K562 (cell line): ENCODE measurements at places on chromosomes 11 and 22. TPM values are rescaled to one million over a fixed set of nuclear protein-coding genes. Genes with fewer than 3 reads are reported as not detected.

GRCh38 chr22:40210818-40211217 is 33.1 kb downstream of the TNRC6B start:
- peaks cover 3% of the 10 kb centered on the region; the same call in 1 of the 2 replicates for H3K4me1 ChIP-seq
- 0 out of 3 replicates have a peak, but pooled peaks cover 1% of the 10 kb centered on the region for H3K36me3 ChIP-seq
- DNase-seq: no peak

DNA sequence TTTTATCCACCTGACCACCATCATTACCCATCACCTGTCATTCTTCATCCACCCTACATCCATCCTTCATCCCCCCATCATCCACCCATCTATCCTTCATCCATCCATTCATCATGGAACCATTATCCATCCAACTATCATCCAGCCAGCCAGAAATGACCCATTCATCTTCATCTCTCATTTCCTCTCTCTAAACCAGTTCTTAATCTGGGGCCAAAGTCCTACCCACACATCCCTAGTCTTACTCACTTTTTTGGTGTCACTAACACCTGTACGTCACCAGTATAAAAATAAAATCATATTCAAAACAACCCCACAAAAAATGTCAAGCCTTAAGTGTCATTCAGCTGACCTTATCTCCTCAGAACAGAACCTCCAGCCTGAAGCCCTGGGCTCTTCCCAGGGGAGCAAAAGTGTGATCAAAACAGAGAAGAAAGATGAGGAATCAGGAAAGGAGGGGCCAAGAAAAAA is 12.3 kb downstream of the SPI1 start:
- peak; percentile 70 for DNase-seq
- no peak overlapping the region for H3K4me3 ChIP-seq
- peaks cover 10% of the 10 kb centered on the region; the same call in 2 of the 3 replicates for H3K4me1 ChIP-seq
- H3K27me3 ChIP-seq: no peaks in the 10 kb centered on the region
- no peaks in the 10 kb centered on the region for H3K36me3 ChIP-seq

Gene USP35
- total RNA-seq: 3.8 and 4.1 TPM in 2 replicates

GRCh38 chr11:931385-931784 is 5.7 kb downstream of the AP2A2 start:
- H3K27ac ChIP-seq: no peak overlapping the region
- no peaks in the 10 kb centered on the region for H3K27me3 ChIP-seq
- no peak for DNase-seq
- no peak overlapping the region for H3K4me3 ChIP-seq

Gene WEE1
- 82.1 and 82.7 TPM in 2 replicates for total RNA-seq

- no peaks in the 10 kb centered on the region for H3K27me3 ChIP-seq
- H3K4me1 ChIP-seq: no peaks in the 10 kb centered on the region
- no peak overlapping the region for H3K27ac ChIP-seq
- no peaks in the 10 kb centered on the region for H3K36me3 ChIP-seq
Observed at GRCh38 chr11:104127828-104128227, 36.1 kb downstream of the PDGFD start.

DNA sequence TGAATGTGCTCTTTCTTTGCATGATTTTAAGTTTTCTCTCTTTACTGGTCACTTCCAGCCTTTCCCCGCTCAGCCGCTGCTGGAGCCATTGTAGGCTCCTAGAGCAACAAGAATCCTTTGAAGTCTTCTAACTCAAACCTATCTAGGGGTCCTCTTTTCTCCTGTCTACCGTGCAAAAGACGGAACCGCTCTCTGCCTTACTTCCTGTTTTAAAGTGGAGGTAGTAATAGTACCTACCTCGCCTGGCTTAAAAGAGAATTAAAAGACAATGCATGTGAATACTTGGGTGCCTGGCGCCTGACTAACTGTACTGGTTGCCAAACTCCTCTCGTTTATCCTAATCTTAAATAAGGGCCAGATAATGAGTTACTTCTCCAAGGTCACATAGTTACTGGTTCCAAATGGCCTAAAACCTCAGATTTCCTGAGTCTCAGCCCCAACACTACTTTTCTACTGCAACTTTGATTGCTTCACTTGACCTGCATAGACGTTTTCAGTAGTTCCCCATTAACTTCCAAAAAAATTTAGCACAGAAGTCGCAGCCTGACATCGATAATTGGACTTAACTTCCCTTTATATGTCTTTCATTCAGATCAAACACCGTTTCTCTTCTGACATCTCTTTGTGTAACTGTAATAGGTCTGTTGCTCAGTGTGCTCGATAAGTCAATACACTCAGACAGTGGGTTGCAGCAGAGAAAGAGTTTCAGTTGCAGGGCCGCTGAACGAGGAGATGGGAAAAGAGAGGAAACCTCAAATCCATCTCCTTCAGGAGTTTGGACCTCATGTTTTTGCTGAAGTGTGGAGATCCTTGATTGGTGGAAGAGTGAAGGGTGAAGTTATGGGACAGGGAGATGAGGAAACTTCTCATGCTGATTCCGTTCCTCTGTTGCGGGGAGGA is 891 bp downstream of the SAMM50 start:
- no peak for DNase-seq
- H3K27ac ChIP-seq: peak overlapping the region; percentile 75
- H3K4me3 ChIP-seq: peak overlapping the region; percentile 94
- no peaks in the 10 kb centered on the region for H3K27me3 ChIP-seq

Gene KRTAP5-8
- not detected in 2 replicates for total RNA-seq

DNA sequence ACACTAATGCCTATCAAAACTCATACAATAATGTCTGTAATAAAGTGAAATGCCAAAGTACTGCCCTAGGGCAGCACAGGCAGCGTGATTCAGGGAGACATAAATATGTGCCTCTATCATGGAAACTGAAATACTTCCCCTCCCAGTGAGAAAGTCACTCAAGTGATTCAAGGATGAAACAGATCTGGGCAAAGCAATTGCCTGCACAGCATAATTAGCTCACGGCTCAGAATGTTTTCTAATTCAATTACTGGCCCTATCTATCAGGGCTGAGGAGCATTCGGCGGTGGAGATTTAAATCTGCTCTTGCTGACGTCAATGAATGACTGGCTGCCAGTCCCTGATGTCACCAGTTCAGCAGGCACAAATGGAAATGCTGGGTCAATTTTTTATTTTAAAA is 27.7 kb upstream of the PPP2R1B start:
- peaks cover 4% of the 10 kb centered on the region; the same call in 1 of the 3 replicates for H3K36me3 ChIP-seq
- no peak overlapping the region for H3K4me3 ChIP-seq
- H3K27me3 ChIP-seq: no peaks in the 10 kb centered on the region
- H3K27ac ChIP-seq: no peak overlapping the region

GRCh38 chr11:44453871-44454270 is 111.6 kb upstream of the CD82 start:
- H3K4me1 ChIP-seq: no peaks in the 10 kb centered on the region
- no peak overlapping the region for H3K27ac ChIP-seq
- DNase-seq: no peak

DNA sequence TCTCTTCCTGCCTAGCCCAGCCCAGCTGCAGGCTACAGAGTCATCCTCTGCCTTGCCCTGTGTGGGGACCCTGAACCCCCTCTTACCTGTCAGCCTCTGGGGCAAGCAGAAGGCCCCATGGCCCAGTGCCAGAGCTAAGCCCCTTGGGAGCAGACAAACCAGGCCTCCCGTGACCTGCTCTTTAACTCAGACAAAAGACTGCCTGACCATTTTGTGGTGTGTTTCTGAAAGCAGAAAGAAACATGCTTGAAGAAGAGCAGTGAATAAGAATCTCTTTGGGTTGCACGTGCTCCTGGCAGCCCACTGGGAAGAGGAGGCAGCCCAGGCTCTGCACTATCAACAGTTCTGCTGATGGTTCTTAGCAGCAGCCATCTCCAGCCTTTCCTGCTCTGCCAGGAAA is 118.6 kb downstream of the GRIK4 start:
- no peaks in the 10 kb centered on the region for H3K36me3 ChIP-seq
- H3K27me3 ChIP-seq: peaks cover 27% of the 10 kb centered on the region
- H3K4me3 ChIP-seq: no peak overlapping the region
- no peak for DNase-seq
- no peaks in the 10 kb centered on the region for H3K4me1 ChIP-seq

DNA sequence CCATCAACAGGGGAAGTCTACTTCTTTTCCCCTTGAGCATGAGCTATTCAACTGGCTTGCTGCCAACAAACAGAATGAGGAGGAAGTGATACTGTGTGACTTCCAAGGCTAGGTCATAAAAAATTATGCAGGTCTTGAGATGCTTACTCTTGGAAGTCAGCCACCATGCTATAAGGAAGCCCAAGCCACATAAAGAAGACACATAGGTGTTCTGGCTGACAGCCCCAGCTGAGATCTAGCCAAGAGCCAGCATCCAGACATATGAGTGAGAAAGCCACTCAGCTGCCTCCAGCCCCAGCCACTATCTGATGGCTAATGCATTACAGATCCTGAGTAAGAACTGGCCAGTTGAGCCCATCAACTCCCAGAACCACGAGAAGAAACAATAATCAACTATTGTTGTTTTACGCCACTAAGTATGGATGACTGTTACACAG is 31.0 kb upstream of the PPP2R1B start:
- H3K36me3 ChIP-seq: peaks cover 4% of the 10 kb centered on the region; the same call in 1 of the 3 replicates
- peaks cover 7% of the 10 kb centered on the region; the same call in 2 of the 3 replicates for H3K4me1 ChIP-seq
- DNase-seq: peak; percentile 18
- H3K27ac ChIP-seq: no peak overlapping the region
- H3K27me3 ChIP-seq: no peaks in the 10 kb centered on the region

DNA sequence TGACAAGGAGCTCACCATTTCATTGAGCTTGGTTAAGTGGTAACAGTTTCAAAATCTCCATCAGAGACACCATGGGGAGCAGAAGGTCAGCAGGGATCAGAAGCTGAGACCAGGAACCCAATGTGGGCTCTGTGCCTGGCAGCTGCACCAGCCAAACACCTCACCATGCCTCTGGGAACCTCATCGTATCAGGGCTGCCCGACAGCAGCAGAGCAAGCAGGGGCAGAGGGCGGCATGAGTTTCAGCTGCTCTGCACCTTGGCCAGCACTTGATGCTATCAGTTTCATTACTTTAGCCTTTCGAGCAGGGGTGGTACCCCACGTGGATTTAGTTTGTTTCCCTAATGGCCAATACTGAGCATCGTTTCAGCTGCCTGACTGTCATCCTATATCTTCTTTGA is 77.8 kb downstream of the DGCR2 start:
- peaks cover 99% of the 10 kb centered on the region for H3K36me3 ChIP-seq
- H3K27me3 ChIP-seq: no peaks in the 10 kb centered on the region
- no peak for DNase-seq

DNA sequence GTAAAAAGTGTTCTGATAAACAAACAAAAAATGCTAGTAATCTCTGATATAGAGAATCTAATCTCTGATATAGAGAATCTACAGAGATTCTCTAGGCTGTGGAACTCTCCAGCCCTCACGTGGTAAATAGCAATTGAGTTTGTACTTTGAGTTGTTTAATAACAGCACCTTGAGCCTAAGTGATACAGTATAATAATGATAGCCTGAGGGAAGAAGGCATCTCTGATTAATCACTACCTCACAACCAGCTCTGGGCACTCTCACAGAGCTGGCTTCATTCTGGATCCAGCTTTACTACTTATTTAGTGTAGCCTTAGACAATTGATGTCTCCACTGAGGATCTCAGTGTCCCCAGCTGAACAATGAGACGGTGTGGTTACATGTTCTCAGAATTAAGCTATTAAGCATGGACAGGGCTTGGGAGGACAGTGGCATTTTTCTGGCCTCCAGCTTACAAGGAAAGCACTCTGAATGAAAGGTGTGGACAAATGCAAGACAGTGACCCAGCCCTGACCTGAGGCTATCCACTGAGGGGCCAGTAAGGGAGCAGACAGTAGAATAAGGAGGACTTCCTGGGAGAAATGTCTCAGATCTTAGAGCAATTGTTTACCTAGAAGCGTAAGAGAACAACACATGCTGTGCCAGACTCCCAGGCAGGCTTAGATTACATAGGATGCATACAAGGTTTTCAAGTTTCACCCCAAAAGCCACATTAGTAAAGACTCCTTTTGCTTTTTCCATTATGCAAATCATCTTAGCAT is 88.7 kb upstream of the DRD2 start:
- no peak for DNase-seq
- no peaks in the 10 kb centered on the region; the same call in 2 of the 3 replicates for H3K27me3 ChIP-seq
- H3K4me3 ChIP-seq: no peak overlapping the region
- H3K4me1 ChIP-seq: no peaks in the 10 kb centered on the region; the same call in 2 of the 3 replicates
- no peaks in the 10 kb centered on the region for H3K36me3 ChIP-seq

Gene TIGD3
- 0.81 and 1.3 TPM in 2 replicates for total RNA-seq

Gene ADAMTS15
- total RNA-seq: 0.04 TPM in 2 replicates

Gene OR51T1
- not detected in 2 replicates for total RNA-seq

DNA sequence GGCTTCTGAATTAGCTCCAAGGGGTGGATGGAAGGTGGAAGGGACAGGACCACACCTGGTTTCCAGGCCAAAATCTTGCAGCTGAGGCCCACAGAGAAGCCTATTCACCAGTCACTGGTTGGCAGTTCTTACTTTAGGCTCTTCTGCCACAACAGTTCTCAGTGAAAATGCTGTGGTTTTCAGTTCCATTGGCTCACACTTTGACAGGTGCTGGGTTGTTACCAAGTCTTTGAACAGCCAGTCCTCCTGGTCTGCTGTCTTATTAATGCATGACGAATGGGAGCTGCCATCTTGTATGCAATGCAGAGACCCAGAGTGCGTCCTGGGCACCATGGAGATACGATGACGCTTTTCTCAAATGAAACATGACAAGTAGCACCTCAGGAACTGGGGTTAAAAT is 232.0 kb upstream of the ZBED5 start:
- no peaks in the 10 kb centered on the region for H3K36me3 ChIP-seq
- H3K4me1 ChIP-seq: no peaks in the 10 kb centered on the region
- H3K27ac ChIP-seq: no peak overlapping the region
- DNase-seq: no peak

- H3K27ac ChIP-seq: peak within 1 kb of the TSS; percentile 27; the same call in 2 of the 3 replicates
- no peak within 1 kb of the TSS for H3K4me3 ChIP-seq
- DNase-seq: no peak
- no peaks in the 10 kb centered on the region for H3K36me3 ChIP-seq
- peaks cover 21% of the 10 kb centered on the region; the same call in 1 of the 2 replicates for H3K4me1 ChIP-seq
Observed at GRCh38 chr11:5154657-5155056, at the start of gene OR52A1. Gene OR52A1, minus strand, starts transcription at chr11:5154757. Its CDS starts 2,388 bp downstream, at chr11:5152369.

DNA sequence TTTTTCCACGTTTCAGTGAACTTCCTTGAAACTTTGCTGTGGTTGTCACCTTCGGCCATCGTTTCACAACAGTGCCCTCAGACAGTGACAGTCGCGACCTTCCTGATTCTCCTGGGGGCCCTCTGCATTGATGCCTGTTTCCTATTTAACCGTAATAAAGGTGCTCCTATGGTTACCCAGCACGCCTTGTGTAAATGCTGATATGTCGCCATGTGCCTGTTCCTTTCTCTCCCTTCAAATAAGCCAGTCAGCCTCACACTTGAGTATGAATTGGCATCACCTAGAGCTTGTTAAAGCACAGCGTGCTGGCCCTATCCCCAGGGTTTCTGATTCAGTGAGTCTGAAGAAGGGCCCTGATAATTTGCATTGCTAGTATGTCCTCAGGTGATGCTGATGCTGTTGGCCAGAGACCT is 104.8 kb downstream of the MICAL2 start:
- H3K4me1 ChIP-seq: peaks cover 6% of the 10 kb centered on the region; the same call in 2 of the 3 replicates
- H3K36me3 ChIP-seq: peaks cover 43% of the 10 kb centered on the region; the same call in 2 of the 3 replicates
- H3K27ac ChIP-seq: no peak overlapping the region

Gene GGTLC2
- not detected in 2 replicates for total RNA-seq

Gene MYOD1
- total RNA-seq: not detected in 2 replicates

DNA sequence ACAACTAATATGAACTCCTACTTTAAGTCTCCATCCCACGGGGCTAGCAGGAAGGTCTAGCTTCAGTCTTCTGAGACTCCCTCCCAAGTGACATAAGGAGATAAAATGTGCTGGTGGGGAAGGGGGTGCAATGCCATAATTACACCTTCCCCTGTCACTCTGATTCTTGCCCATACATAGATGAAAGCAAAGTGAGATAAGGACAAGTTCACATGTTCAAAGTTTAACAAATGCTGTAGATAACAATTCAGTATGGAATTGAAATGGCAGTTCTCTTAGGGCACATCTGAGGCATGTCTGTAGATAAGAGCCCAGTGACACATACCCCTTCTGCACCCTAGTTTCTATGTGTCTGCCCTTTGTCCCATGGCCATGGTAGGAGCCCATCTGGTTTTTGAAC is 38.2 kb upstream of the PANX1 start:
- no peak overlapping the region for H3K4me3 ChIP-seq
- H3K27me3 ChIP-seq: no peaks in the 10 kb centered on the region
- DNase-seq: no peak
- H3K4me1 ChIP-seq: no peaks in the 10 kb centered on the region
- no peak overlapping the region for H3K27ac ChIP-seq
- no peaks in the 10 kb centered on the region for H3K36me3 ChIP-seq
